ENCODE measurements at places on chromosomes 6 and 20.

DNA sequence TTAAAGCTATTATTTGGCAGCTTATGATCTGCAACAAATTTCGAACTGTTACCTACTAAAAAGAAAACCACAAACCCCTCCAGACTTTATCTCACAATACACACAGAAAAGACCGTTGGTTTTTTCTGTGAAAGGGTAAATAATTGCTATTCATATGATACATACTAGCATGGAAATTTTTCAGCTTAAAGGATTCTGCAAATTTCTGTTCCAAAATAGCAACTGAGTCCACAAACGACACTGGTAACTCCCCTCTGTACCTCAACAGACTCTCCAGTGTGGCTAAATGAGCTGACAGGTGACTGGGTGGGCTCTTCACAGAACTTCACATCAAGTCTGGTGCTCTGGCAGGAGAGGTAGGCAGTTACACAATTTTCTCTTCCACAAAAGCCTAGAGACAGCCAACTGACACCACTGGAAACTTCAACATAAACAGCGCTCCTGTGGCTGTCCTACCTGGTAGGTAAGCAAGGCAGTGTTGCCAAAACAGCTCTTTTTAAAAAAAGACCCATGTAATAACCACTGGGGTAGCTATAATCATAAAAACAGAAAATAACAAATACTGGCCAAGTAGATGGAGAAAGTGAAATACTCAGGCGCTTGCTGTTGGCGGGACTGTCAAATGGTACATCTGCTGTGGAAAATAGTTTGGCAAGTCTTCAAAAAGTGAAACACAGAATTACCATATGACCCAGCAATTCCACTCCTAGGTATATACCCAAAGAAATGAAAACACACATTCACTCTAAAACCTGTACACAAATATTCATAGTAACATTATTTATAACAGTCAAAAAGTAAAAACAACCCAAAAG is 37.8 kb downstream of the ELOVL5 start:
- no peak for DNase-seq

DNA sequence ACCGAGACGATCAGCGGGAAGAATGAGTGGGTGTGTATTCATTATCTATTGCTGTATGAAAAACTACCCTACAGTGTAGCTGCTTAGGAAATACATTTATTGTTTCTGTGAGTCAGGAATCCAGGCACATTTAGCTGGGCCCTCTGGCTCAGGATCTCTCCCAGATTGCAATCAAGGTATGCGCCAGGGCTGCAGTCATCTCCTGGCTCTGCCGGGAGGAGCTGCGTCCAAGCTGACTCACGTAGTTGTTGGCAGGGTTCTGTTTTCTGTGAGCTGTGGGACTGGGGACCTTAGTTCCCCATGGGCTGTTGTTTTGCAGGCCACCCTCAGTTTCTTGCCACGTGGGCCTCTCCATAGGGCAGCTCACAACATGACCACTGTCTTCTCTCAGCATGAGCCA is 68.2 kb upstream of the FUCA2 start:
- no peak for DNase-seq

DNA sequence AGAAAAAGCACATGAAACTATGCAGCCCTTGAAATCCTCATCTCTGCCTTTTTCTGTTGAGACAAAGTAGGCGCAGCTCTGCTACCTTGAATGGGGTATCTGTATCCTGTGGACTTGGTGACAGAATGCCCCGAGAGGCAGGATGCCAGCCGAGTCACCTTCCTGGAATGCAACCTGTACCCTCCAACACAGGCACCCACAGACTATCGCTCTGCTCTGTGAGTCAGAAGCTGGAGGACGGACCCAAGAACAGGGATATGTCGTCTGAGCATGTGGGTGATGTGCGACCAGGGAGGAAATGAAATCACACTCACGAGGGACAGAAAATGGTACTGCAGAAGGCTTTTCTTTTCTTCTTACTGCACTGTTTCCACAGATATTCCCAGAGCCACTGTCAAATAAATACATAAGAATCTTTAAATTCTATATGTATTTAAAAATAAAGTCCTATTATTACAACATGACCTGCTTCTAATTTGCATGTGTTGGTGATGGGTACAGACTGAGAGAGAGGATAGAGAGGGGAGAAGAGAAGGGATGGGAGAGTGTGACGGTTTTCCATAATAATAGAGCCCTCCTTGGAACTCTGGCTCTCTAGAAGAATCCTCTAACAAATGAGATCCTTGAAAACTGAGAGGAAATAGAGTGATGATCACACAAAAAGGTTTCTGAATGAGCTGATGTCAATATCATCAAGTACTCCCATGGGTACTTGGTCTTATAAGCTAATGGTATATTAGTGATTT is 308.1 kb downstream of the FOXC1 start:
- DNase-seq, result no peak

DNA sequence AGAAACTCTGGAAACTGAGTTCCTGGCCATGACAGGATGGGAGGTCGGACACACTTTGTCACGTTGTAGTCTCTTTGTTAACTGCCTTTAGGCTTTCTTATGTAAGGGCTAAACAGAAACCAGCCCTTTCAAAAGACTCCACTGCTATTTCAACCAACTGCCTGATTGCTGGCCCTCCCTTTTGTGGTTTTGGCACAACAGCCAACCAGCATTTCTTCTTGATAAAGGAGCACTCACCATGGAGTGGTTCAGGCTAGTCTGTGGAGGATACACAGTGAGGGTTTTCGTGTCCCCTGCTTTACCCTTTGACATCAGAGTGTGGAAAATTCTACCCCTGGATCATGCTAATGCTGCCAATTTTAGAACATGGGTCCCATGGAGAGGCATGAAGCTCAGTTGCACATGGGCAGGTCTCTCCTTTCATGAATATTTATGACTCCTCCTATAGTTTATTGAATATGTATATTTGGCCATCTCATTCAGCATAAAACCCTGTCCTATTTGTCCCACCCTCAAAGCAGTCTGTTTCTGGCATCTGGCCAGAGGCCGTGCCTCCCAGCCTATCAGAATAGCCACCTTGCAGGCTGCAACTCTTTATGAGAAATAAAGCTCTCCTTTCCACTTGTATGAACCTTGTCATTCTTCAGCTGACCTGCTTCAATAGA is 148.3 kb downstream of the HS3ST5 start:
- DNase-seq, result no peak

DNA sequence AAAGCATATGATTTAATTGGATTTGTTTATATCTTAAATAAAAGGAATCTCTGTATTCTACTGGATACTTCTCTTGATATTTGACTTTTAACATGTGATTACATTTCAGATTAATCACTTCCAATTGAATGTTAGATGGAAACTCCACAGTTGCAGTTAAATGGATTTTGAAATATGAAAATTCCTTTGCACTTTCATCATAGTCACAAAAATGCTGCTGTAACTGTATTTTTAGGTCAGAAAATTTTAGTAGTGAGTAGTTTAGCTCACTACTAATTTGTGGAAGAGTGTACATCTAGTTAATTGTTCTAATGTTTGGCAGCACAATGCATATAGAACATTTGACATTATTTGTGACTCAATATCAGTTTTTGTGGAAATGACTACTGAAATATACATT is 26.8 kb downstream of the PTCHD4 start:
- DNase-seq, result no peak

DNA sequence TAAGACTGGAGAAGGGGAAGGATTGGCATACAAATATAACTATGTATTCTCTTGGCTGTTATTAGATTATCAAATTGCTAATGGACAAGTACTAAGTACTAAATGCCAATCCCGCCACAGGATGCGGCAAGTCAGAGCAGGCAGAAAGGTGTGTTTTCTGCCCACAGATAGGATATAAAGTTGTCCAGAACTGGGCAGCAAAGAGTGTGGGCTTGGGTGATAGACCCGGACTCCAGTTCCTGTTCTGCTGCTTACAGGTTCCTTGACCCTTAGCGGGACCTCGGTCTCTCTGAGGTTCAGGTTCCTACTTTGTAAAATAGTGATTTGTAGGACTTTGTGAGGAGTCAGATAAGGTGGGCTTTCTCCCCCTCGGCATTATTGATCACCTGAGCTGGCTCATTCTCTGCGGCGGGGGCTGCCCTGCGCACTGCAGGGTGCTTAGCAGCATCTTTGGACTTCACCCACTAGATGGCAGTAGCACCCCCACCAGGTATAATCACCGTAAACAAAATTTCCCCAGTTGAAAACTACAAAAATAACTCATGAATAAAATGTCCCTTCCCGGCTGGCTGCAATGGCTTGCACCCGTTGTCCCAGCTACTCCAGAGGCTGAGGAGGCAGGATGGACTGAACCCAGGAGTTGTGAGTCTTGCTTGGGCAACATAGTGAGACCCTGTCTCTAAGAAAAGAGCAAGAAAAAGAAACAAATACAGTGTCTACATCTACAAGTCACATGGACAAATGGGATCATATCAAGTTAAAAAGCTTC is 193.1 kb downstream of the DOK5 start:
- peak; percentile 23 for DNase-seq

DNA sequence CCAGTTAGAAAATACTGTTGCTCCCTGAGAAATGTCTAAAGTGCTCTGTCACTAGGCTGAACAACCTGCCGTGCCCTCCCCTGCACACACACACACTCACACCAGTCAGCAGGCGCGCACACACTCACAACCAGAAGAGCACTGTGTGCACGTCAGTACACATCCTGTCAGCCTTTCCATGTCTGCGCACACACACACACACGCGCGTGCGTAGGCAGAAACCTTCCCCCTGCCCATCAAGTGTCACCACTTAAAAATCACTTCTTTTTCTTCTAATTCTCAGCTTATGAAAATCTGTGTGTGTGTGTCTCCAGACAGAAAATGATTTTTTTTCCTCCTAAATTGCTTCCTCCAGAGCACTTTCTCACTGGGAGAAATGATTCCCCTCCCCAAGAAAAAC is 100.3 kb downstream of the EDN3 start:
- no peak for DNase-seq

GRCh38 chr6:134368670-134369069 is 50.8 kb upstream of the SGK1 start:
- DNase-seq, result no peak

Data from activated T-cell treated with anti-CD3 and anti-CD28 coated beads, Interleukin-2, amount 50 U/mL, for 1 hour (primary cell).